ENCODE measurements at places on chromosomes 16 and 17. TPM values are rescaled to one million over a fixed set of nuclear protein-coding genes. Genes with fewer than 3 reads are reported as not detected.
A peak's percentile ranks its signal among the peaks of the same experiment; 100 is the strongest.

DNA sequence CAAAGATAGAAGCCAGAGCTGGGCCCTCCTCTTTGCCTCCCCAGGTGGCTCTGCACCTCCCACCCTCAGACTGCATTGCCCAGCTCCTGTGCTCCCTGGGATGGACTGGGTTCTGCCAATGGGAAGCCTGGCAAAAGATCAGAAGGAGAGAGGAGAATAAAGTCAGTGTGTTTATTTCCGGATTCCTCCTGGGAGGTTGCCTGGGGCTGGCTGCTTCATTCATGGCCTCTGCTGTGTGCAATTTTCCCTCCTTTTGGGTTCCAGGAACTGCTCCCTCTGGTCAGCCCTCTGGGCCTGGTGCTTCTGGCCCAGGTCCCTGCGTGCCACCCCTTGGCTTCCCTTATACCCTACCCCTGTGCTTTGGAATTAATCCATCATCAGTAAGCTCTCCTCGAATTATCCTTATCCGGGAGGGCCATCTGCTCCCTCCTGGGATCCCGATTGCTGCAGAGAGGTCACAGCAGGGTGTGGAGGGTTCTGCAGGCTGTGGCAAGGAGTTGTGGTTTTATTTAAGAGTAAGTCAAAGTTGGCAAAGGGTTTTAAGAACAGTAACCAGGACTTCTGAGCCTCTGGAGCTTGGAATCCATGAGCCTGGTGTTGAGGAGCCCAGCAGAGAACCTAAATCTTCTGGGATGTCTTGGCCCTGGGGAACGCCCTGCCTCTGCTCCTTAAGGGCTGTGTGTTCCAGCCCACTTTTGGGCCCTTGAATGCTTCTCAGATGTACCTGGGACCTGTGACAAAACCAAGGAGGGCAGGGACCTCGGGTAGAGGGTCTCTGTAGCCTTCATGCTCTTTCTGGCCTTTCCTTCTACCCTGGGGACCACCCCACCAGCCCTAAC is 8.2 kb upstream of the MMP2 start:
- DNase-seq, result no peak

DNA sequence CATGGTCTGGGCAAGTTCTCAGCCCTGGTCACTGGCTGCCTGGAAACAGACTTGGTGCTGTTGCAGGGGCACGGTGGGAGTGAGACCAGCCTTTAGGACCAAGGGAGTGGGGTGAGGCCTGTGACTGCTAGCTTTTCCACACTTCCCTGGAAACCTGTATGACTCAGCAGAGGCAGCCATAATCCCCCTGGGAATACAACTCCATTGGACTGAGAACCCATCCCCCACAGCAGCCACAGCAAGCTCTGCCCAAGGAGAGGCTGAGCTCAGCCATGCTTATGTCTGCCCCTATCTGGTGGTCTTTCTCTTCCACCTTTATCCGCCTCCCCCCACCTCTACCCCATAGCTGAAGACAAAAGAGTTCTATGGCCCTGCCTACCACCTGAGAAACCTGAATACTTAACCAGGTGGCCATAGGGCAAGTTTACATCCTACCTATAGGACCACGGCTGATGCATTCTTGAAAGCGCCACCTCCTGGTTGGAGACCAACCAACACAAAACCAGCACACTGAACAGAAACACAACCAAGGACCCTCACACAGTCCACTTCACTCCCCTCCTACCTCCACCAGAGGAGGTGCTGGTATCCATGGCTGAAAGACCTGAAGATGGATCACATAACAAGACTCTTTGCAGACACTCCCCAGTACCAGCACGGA is 816.2 kb upstream of the SOX9 start:
- no peak for DNase-seq

MYH1 gene
- total RNA-seq, result not detected

DNA sequence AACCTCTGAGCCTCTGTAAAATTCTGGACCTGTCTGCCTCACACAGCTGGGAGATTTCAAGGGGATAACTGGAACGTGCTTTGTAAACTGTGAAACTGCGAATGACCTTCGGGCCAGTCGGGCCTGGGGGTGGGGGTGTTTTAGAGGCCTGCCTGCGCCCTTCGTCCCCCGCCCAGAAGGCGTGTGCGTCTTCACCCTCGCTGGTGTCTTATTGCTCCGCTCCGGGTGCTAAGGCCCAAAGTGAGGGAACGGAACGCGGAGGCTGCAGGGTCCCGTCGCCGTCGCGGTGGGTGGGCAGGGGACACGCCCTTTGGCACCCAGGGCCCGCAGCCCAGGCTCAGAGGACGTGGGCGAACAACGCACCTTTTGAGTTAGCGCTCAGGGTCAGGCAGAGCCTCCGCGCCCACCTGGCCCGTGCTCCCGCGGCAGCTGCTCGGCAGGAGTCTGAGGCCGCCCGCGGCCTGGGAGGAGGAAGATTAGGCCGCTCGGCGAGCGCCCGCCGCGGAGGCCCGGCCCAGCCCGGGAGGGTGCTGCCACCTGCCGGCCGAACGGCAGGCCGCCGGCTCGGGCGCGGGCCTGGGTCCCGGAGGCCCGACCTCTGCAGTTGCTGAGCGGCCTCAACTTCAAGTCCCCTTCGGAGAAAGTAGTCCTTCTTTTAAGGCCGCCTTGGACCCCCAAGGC is 29.7 kb downstream of the DCAKD start:
- peak; percentile 70 for DNase-seq

DNA sequence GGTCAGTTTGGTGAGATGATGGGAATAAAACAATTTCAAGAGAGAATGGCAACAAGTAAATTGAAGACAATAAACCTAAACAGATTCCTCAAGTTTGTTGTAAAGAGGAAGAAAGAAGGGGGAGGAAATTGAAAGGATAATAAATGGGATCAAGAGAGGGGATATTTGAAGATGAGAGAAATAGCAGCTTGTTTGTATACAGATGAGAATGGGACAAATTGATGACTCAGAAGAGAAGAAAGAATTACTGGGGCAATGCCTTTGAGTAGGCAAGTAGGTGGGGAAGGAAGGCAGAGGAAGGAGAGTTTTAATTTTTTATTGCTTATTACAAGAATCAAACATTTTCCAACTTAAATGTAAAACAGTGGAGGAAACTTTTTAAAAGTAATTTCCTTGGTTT is 98.3 kb downstream of the CHD9 start:
- no peak for DNase-seq

MAP3K14 gene
- 8.7 TPM for total RNA-seq

- DNase-seq, result no peak
Observed at GRCh38 chr17:2865228-2865627, 69.0 kb downstream of the RAP1GAP2 start.

DNA sequence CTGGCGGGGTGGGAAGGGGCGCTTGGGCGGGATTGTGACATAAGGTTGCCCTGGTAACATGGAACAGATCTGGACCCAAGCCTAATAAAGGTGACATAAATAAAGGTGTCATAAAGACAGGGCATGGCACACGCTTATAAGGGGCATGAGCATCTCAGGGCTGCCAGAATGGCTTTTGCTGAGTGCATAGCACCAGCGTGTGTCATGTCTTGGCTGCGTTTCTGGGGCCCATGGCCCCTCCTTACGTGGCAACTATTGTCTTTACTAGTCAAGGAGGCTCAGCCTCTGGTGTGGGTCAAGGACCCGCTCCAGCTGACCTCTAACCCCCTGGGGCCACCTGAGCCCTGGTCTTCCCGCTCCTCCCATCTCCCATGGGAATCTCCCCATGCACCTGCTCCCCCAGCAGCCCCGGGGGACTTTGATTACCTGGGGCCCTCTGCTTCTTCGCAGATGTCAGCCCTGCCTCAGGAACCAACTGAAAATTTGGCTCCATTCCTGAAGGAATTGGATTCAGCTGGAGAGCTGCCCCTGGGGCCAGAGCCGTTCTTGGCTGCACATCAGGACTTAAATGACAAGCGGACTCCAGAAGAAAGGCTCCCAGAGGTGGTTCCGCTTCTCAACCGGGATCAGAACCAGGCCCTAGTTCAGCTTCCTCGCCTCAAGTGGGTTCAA is 13.9 kb downstream of the LRRC37B start:
- no peak for DNase-seq

MT1M gene
- not detected for total RNA-seq

GRCh38 chr17:14289162-14289561 is 11.7 kb upstream of the HS3ST3B1 start:
- DNase-seq, result no peak

DNA sequence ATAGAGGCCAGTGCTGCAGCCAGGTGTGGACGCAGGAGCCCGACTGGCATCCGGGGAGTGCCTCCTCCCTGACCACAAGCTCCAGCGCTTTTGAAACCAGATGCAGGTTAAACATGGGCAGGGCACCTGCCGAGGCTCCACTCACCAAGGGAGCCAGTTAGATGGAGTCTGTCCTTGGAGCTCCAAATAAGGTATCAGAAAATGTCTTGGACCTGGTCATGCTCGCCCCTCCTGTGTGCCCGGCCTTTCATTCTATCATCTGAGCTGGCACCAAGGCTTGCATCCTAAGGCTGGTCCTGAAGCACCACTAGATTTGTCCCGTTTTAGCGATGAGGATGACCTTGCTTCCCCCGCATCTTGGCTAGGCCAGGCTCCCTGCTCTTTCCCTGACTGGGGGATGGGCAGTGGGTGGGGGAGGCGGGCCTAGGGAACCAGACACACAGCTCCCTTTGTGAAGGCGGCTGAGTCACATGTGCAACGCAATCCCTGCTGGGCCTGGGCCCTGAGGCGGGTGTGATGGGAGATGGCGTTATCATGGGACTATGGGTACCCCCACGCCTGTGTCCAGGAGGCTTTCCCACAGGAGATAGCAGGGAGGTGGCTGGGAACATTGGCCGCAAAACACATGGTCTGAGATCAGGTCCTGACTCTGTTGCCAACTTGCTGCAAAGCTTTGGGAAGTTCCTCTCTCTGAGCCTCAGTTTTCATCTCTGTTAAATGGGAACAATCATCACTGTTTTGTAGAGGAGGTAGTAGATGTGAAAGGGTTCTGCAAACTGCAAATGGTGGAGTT is 5.0 kb upstream of the ADGRG1 start:
- no peak for DNase-seq

CES4A gene
- 4.6 TPM for total RNA-seq

- no peak for DNase-seq
Observed at GRCh38 chr16:58096249-58096648, 32.9 kb downstream of the CFAP20 start.

GRCh38 chr17:81583589-81584342 is 31.6 kb upstream of the FAAP100 start:
- no peak for DNase-seq

CCL18 gene
- not detected for total RNA-seq

TEX14 gene
- 0.22 TPM for total RNA-seq

ABI3 gene
- total RNA-seq, result not detected

DNA sequence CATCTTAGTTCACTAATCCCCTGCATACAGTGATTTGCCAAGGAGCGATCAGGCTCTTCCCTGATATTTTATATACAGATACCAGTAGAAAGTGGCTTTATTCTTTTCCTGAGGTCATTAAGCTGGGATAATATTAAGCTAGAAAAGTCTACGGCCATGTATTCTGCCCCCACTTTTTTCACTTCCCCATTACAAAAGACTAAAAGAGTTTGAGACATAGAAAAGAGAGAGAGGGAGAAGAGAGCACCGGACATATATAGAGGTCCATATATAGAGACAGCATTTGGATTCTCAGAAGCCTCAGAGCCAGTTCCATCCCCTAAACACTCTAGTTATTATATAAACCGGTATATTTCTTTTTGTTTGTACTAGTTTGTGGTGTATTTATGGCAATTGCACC is 166.5 kb upstream of the ANKFN1 start:
- DNase-seq, result no peak

PRRT2 gene
- 2.4 TPM for total RNA-seq

- no peak for DNase-seq
Observed at GRCh38 chr17:79562192-79562930, 48.5 kb downstream of the RBFOX3 start.

NPIPA7 gene
- total RNA-seq, result 10.3 TPM

DNA sequence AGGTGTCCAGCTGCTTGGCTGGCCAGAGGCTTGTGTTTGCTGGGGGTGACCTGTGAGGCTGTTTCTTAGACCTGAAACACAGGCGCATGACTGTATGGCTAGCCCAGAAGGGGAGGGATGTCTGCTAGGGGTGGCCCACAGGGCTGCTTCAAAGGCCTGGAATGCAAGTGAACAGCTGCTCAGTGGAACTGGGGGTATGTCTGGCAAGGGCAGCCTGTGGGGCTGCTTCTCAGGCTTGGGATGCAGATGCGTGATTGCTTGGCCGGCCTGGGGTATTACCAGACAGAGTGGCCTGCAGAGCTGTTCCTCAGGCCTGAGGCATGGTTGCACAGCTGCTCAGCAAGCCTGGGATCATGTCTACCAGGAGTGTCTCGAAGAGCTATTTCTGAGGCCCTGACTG is 20.5 kb downstream of the TANC2 start:
- DNase-seq, result no peak

PIK3R5 gene
- total RNA-seq, result 0.50 TPM

- DNase-seq, result no peak
Observed at GRCh38 chr16:69323415-69323814, 7.0 kb downstream of the PDF start.

DNA sequence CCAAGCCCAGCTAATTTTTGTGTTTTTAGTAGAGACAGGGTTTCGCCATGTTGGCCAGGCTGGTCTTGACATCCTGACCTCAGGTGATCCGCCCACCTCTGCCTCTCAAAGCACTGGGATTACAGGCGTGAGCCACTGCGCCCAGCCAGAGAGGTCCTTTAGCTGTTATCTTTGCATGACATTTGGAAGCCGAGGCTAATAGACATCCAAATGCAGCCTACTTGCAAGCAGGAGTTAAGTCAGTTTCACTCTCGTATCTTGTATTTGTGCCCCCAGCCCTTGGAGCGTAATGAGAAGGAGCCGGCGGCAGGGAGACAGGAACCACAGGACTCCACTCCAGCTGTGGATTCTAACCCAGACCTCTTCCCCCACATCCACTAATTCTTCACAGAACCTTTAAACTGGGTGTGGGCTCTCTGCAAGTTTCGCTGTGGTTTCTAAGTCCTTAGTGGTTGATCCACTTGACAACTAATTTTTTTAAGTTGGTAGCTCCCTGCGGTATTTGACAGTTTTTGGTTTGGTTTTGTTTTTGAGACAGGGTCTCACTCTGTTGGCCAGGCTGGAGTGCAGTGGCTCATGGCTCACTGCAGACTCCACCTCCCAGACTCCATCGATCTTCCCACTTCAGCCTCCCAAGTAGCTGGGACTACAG is 3.1 kb upstream of the CYTH1 start:
- no peak for DNase-seq
